Liver (tissue), 10 donors: ENCODE measurements at places on chromosomes 6 and 20. TPM values are rescaled to one million over a fixed set of nuclear protein-coding genes. Genes with fewer than 3 reads are reported as not detected.

DNA sequence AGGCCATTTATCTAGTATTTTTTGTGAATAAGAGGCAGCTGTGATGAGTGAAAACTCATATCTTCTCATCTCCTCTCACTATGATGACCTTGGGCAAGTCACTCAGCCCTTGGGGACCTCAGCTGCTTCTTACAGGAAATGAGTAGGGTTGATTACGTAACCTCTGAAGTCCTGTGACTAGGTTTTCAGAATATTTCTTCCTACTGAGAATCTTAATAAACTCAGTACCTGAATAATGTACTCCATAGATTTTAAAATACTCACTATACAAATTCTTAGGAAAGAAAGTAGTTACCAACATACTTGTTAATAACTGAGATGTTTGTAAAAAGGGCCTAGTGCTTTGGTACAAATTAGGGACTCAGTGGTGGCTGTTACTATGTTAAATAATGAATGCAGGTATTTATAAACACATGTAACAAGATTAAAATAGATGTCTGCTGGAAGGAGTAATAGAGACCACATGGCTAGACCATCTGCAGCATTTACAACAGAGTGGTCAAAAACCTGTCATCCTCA is 60.9 kb downstream of the RPRD1B start:
- peak overlapping the region; percentile 75 for H3K27ac ChIP-seq
- H3K36me3 ChIP-seq = peaks cover 19% of the 10 kb centered on the region
- H3K4me1 ChIP-seq = no peaks in the 10 kb centered on the region
- no peak for DNase-seq
- no peak overlapping the region for H3K4me3 ChIP-seq

GRCh38 chr6:155256122-155256795 is 7.6 kb upstream of the CLDN20 start:
- H3K4me3 ChIP-seq = no peak overlapping the region
- no peaks in the 10 kb centered on the region for H3K27me3 ChIP-seq
- DNase-seq = no peak
- no peaks in the 10 kb centered on the region for H3K4me1 ChIP-seq
- H3K27ac ChIP-seq = no peak overlapping the region

The PSORS1C1 gene
- total RNA-seq = under 0.01 TPM

The CD93 gene
- total RNA-seq = 16.0 TPM

DNA sequence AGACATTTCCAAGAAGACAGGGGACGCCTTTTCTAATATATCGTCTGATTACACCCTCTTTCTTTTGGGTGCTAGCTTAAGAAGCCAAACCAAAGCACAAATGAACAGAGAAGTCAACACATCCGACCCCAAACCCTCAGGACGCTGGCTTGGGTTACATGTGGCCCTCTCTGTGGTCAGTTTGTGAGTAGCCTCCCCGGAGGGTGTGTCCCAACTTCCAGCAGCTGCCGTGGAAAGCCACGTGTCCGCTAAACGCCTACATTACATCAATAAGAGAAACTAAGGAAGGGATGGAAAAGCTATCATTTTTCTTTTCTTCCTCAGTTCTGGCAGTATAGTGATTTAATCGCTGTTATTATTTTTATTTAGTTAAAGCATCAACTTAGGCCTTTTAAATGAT is 487 bp upstream of the BMP6 start:
- no peak overlapping the region for H3K27ac ChIP-seq
- DNase-seq = no peak
- H3K4me1 ChIP-seq = peaks cover 34% of the 10 kb centered on the region
- H3K4me3 ChIP-seq = peak overlapping the region; percentile 65
- no peaks in the 10 kb centered on the region for H3K36me3 ChIP-seq
